ENCODE measurements at places on chromosomes 4 and X.

DNA sequence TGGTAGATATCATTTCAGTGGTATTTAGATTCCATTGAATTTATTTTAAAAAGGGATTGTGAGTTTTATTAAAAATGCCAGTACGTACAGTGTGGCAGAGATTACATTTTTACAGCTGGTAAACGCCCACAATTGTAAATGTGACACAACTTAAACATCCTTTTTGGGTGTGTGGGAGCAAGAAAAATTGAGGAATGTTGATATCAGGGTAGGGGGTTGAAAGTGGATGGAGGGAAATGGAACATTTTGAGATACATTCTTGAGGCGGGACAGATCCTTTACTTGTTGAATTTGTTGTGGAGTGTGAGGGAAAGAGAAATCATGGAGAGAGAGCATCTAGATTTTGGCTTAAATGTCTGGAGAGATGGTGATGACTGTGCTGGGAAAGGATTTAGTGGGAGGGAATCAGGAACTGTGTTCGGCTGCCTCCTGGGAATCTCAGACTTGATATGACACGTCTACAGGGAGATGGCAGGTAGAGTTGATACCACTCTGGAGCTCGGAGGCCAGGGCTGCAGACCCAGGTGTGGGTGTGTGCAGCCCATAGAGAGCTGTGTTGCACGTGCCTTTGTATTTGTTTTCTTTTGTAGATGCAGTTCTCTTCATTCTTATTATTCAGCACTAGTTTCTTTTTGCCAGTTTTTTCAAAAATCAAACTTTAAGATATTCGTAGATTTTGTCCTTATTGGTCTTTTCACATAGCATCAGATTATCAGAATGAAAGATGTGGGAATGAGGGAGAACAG is 10.8 kb downstream of the TMEM131L start:
- DNase-seq: no peak

DNA sequence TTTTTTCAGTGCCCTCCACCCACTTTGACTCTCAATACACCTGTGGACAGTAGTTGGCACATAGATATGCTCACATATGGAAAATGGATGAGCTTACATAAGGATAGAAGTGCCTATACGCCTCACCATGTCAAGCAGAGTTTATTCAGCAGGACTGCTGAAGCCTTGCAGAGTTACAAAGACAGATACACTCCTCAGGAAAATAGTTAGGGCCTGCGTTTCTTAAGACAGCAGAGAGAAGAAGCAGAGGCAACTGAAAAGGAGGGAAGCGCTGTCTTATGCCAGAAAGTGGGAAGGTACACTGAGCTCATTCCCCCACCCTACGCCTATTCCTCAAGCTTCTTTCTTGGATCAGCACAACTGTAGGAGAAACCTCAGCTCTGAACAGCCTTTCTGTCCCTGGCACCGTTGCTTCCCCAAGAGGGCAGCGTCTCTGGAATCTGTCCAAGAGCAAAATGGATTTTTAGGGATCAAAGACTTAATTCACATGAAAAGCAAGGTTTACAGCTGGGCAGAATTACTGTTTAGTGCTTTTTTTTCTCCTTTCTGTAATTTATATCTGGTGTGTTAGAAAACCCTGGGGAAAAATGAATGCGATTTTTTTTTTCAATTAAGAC is 37.3 kb upstream of the MBTPS2 start:
- no peak for DNase-seq

- no peak for DNase-seq
Observed at GRCh38 chr4:98176531-98176930, 33.3 kb upstream of the STPG2 start.

DNA sequence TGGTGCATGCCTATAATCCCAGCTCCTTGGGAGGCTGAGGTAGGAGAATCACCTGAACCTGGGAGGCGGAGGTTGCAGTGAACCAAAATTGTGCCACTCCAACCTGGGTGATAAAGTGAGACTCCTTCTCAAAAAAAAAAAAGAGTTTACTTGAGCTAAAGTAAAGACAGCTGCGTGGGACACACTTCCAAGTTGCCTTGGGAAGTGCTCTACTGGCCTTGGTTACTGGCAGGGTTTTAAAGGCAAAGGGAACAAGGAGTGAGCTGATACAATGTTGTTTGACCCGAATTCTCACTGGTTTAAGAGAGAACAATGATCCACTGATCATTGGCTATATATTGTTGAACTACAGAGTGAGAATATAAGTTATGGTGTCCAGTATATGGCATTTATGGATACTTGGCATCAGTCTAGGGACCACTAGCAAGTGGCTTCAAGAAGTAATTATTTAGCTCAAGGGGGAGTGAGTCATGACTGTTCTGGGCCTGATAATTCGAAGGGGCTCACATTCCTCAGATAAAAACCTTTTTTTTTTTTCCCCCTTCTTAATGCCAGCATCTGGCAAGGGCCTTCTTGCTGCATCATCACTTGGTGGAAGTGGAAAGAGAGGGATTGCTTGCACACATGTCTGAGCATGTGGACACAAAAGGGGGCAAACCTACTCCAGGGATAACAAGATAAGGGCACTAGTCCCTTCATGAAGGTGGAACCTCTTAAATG is 32.3 kb downstream of the GRK4 start:
- DNase-seq: no peak

- no peak for DNase-seq
Observed at GRCh38 chr4:153748378-153748777, 11.4 kb downstream of the RNF175 start.

GRCh38 chr4:89757154-89757719 is 79.7 kb downstream of the SNCA start:
- no peak for DNase-seq

GRCh38 chr4:2849267-2850152 is 5.9 kb downstream of the ADD1 start:
- DNase-seq: no peak

- no peak for DNase-seq
Observed at GRCh38 chr4:161287678-161288352, 876.0 kb downstream of the FSTL5 start.

GRCh38 chr4:131609039-131609438 is 1540.1 kb upstream of the PCDH10 start:
- DNase-seq: no peak

DNA sequence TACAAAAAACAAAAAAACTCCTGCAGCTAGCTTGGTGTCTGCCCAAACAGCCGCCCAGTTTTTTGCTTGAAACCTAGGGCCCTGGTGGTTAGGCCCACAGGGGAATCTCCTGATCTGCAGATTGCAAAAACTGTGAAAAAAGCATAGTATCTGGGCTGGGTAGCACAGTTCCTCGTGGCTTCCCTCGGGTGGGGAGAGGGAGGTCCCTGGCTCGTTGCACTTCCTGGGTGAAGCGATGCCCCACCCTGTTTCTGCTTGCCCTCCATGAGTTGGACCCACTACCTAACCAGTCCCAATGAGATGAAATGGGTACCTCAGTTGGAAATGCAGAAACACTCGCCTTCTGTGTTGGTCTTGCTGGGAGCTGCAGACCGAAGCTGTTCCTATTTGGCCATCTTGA is 18.6 kb upstream of the BRWD3 start:
- no peak for DNase-seq

- DNase-seq: no peak
Observed at GRCh38 chrX:71852182-71852581, 58.5 kb upstream of the NHSL2 start.

DNA sequence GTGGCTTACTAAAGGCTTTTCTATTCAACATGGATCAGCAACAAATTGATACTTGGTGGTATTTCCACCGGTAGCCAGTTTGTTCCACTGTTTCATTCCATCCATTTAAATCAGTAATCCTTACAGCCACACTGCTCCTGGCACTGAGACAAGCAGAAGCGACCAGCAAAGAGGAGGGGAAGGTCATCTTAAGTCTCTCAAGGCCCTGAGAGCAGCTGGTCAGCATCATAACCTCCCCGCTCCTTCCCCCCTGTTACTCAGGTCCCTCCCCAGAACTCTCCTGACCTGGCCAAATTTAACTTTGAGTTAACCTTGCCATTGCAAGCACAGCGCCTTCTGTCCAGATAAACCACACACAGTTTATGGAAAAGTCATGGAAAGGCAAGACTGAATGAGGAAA is 331.3 kb upstream of the KLF3 start:
- no peak for DNase-seq

DNA sequence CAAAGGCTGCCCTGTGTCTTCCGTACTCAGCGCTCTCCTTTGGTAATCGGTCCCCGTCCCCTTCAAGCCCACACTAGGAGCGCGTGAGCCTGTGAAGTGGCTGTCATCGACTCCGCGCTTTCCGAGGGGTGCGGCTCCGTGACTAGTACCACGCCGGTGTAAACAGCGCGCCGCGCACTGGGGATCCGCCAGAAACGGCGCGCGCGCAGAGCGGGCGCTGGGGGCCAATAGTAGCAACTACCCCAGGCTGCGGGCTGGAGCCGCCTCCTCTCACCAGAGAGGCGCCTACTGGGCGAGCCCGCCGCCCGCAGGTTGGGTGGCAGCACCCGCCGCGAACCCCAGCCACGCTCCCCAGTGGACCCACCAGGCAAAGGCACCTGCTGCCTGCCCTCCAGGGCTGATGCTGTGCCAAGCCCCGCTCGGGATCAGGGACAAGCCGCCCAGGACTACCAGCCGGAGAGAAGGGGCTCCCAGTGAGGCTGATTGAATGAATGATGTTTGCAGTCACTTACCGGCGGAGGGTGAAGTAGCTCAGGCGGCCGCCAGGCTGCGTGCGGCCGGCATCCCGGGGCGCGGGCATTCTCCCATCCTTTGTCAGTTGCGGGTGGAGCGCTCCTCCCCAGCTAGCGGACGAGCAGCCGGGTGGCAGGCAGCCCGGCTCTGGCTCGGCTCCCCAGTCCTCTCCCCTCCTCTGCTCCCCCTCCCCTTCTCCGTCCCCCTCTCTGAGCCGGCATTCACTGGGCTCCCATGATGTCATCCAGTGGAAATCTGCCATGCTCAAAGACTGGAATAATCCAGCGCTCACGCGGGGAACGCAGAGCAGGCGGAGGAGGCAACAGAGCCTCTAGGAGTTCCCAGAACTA is 370.3 kb upstream of the SMIM31 start:
- DNase-seq: no peak

All from activated T-cell treated with anti-CD3 and anti-CD28 coated beads for 1 hour (primary cell).